NCI-H1694 (cell line): ENCODE measurements at places on chromosomes 12 and 14.

DNA sequence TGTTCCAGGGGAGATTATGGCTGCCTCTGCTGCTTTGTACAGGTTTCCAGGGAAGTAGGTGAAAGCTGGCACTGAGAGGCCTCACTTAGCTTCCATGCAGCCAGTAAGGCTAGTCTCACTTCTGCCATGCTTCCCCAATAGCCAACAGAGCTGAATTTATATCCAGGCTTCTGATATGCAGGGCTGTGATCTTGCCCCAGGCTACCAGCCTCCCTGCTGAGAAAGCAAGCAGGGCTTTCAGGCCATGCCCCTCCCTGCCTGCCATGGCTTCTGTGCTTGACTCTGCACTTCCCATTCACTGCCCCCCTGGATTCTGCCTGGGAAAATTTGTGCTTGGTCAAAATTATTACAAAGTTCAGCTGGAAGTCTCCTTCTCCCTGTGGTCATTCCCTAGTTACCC lies 302.1 kb upstream of the FBXO33 start:
- no peak for DNase-seq

DNA sequence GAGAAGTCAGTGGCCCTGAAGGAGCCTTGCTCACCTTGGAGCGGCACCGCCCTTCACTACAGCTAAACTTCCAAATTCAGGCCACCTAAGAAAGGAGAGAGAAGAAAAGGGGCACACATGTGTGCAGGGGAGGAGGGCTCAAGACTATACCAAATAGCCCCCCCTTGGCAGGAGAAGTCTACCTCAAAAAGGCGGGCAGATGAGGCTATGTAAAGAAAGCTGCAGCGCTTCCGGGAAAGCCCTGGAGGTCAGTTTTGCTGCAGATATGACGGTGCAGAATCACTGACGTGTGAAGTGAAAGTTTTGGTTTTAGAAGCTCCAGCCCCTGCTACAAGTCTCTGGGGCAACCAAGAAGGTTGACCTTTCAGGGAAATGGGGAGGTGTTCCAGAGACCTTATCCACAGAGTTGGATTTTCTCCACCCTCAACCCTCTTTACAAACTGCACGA lies 48.2 kb upstream of the PNMA1 start:
- no peak for DNase-seq

GRCh38 chr14:91925727-91926121 lies 21.8 kb downstream of the FBLN5 start:
- DNase-seq: no peak

GRCh38 chr12:8887285-8887715 lies 27.0 kb upstream of the PHC1 start:
- no peak for DNase-seq

GRCh38 chr12:84551373-84551772 lies 361.2 kb downstream of the SLC6A15 start:
- no peak for DNase-seq

DNA sequence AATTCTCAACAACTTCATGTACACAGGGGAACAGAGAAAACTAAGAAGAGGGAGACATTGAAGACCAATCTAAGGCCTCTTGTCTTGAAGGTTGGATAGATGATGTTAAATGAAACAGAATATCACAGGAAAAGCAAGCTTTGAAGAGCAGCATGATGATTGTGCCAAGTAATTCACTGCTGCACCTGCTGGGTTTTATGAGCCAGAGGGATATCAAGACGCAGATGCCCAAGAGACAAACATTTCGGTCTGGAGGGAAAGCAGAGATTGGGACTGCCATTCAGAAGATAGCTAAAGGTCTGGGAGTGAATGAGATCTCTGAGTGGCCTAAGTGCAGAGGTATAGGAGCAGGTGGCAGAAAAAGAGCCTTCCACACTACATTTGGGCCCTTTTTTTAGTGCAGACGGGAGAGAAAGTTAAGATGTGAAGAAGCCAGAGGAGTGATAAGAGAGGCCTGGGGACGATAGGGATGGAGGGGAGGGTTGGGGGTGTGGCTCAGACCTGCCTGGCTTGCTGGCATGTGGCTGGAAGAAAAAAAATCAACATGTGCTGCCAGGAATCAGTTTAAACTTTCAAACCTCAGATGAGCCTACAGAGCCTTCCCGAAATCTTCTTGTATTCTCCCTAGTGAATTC lies 200.6 kb downstream of the AEBP2 start:
- no peak for DNase-seq

DNA sequence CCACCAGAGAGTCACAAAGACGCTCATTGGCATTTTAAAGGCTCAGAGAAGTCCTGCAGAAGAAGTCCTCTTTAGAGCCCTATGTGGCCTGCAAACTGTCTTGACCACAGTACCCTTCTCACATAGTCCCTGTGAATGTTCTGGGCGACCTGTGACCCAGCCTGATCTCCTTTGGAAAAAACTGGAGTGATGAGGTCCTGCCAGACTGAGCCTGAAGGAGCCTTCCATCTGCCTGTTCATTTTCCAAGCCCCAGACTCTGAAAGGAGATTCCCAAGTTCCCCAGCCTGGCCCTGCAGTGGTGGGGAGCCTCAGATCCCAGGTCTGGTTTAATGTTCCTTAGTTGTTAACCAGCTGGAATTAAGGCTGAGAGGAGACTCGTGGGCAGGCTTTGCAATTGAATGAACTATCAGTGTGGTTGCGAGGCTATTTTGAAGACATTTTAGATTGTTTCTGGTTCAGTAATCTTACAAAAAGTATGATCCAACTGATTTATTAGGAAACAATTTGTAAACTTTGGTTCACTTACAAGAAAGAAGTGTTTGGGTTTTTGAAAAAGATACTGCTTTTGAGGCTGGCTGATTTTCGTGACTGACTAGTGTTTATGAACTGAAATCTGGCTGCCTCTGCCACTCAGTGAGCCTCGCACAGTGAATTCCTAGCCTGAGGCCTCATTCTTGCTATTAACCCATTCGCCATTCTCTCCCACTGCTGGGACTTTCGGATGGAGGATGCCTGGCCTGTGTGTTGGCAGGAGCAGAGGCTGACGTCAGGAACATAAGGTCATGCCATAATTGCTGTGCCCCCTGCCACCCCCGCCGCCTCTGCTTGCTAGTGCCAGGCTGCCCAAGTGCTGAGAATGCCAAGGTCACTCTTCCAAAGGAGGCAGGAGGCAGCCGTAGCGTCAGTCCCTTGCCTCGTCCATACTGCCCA lies 249.0 kb downstream of the CACNA1C start:
- no peak for DNase-seq

DNA sequence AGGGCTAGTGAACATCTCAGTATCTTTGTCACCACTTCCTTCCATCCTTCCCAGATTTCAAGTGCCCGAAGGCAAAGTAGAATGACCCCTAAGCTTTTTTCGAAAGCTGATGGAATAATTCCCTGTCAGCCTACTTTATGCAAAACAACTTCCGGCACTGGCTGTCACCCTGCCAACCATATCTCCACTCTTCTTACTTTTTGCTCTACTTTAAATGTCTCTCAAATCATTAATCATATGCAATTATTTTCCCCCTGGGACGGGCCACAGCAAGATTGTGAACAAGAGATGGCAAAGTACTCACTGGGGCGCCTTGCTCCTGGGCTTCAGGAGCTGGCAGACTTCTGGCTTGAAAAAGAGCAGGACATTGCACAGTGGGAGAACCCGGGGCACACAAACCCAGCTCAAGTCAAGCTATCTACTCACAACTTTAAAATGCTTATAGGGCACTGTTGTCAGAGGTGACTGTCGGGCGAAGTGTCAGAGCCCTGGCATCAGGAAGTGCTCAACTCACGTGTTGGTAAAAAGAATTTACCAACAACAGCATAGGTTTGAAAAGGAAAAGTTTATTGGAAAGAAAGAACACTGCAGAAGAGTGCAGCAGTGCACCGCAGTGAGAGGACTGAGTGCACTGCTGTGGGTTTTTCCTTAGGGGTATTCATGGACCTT lies 373.5 kb downstream of the PAWR start:
- no peak for DNase-seq

- no peak for DNase-seq
Observed at GRCh38 chr12:52285172-52285745, 6.1 kb downstream of the KRT81 start.

- no peak for DNase-seq
Observed at GRCh38 chr14:96881713-96882112, 84.5 kb downstream of the VRK1 start.
